Activated CD4-positive, alpha-beta memory T cell treated with anti-CD3 and anti-CD28 coated beads, Interleukin-2, amount 10 ng/mL, durations not matched to agents 7 days and 5 days (primary cell): ENCODE measurements at places on chromosomes 6 and 20.

GRCh38 chr20:30811885-30812671, 445.4 kb upstream of the DEFB115 start:
- DNase-seq = no peak

GRCh38 chr6:108989700-108990099, 104.9 kb downstream of the SESN1 start:
- DNase-seq = no peak

GRCh38 chr6:31351401-31352309, 5.3 kb downstream of the HLA-B start:
- DNase-seq = peak; percentile 24

GRCh38 chr6:138722425-138723371, 50.9 kb upstream of the CCDC28A start:
- no peak for DNase-seq

- DNase-seq = no peak
Measured at GRCh38 chr6:149642829-149643580, 5.5 kb downstream of the KATNA1 start.
